Activated CD4-positive, alpha-beta T cell treated with anti-CD3 and anti-CD28 coated beads, Interleukin-2, amount 50 U/mL, for 4 hours (primary cell): ENCODE measurements at places on chromosomes 7 and 10.

- no peak for DNase-seq
Observed at GRCh38 chr10:43653746-43654145, 5.1 kb upstream of the ZNF32 start.

GRCh38 chr7:112213735-112214134 lies 7.2 kb downstream of the ZNF277 start:
- DNase-seq = no peak

- DNase-seq = no peak
Observed at GRCh38 chr10:47013507-47014154, 102.4 kb downstream of the PTPN20 start.

- no peak for DNase-seq
Observed at GRCh38 chr7:116443646-116444045, 55.9 kb upstream of the CAV2 start.

GRCh38 chr10:75001715-75002350 lies 109.6 kb upstream of the SAMD8 start:
- no peak for DNase-seq

GRCh38 chr7:23930312-23930711 lies 220.3 kb downstream of the STK31 start:
- no peak for DNase-seq

- no peak for DNase-seq
Observed at GRCh38 chr7:47576031-47576865, 5.7 kb downstream of the TNS3 start.

DNA sequence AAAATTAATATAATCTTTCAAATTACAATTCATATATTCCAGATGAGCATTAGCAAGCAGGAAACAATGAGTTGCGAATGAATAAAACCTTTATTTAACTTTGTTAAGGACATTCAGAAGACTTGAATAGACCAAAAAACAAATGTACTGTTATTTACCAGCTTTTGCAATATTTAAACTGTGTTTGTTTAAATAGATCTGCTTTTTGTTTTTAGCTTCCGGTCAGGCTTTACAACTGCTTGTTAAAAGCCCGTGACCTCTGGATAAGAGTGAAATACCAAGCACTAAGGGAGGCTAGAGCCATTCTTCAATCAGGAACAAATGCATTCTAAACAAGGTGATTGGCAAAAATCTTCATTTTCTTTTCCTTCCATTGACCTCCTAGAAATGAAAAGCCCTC lies 184.9 kb upstream of the GNAI1 start:
- no peak for DNase-seq
